ENCODE measurements at places on chromosomes 13 and 19.

- DNase-seq, result no peak
Measured at GRCh38 chr13:44455769-44456168, 82.1 kb downstream of the SERP2 start.

DNA sequence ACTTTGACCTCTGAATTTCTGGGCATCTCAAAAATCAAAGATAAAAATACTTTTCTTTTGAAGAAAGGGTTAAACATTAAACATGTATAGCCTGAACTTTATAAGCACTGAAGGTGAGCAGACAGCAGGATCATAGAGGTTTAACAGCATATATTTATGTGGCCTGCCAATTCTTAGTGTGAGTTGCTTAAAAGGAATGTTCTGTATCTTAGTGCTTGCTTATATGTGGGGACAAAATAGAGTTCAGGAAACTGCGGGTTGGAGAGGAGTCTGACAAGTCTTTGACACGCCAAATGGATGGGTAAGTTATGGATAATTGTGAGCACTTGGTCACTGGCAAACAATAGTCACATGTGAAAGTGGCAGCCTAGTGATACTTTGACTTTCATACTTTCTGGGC is 1419.4 kb upstream of the SPRY2 start:
- DNase-seq, result no peak

GRCh38 chr19:10812902-10813404 is 23.1 kb downstream of the TMED1 start:
- DNase-seq, result peak; percentile 83

DNA sequence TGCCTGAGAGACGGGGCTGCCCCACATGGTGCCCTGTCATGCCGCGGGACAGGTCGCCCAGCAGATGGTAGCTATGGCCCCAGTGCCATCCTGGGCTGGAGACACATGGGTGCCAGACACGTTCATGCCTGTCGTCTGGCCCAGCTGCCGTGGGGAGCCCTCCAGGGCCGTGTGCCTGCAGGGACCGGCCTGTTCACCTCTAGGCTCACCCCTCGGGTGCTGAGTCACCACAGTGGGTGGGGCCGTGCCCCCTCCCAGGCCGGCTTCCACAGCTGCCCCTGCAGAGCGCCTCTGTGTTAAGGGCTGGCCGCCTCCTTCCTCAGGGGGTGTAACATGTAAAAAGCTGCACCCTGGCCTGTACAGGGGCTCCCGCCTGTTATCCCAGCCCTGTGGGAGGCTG is 36.1 kb downstream of the CSNK1G2 start:
- no peak for DNase-seq

- DNase-seq, result no peak
Measured at GRCh38 chr19:19176950-19177349, 6.9 kb upstream of the MEF2B start.

DNA sequence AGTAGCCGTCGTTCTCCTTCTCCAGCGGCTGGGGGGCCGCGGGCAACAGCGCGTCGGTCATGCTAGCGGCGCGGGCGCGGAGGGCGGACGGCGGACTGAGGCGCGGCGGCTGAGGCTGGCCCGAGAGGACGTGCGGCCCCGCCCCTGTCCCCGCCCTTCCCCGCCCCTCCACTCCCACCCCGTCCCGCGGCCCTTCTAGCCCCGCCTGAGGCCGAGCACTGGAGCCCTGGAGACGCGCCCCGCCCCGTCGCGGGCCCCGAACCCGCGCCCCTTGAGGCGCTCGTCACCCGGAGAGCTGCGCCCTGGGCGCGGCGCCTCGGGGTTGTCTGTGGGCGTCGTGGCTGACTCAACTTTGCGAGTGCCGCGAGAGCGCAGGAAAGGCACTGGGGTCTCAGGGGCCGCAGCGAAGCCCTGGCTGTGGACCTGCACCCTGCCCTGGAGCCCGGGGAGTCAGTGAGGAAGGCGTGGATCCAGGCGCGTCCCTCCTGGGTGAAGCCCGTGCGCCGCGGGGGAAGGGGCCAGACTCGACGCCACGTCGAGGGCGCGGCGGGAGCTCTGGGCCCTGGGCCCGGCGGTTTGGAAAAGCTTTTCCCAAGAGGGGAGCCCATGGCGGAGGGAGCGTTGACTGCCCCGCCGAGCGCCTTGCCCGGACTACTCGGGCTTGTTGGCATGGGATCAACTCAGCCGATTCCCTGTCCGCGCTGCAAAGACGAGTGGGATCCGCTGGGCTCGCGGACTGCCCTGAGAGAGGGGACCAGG is at the start of gene RHPN2:
TSS of gene RHPN2 (minus strand) at position 97 of the 759 bp plus-strand sequence. CDS start at position 61, 36 bp downstream.
- DNase-seq, result peak; percentile 55

- DNase-seq, result no peak
Measured at GRCh38 chr19:38503077-38503410, 69.6 kb downstream of the RYR1 start.

DNA sequence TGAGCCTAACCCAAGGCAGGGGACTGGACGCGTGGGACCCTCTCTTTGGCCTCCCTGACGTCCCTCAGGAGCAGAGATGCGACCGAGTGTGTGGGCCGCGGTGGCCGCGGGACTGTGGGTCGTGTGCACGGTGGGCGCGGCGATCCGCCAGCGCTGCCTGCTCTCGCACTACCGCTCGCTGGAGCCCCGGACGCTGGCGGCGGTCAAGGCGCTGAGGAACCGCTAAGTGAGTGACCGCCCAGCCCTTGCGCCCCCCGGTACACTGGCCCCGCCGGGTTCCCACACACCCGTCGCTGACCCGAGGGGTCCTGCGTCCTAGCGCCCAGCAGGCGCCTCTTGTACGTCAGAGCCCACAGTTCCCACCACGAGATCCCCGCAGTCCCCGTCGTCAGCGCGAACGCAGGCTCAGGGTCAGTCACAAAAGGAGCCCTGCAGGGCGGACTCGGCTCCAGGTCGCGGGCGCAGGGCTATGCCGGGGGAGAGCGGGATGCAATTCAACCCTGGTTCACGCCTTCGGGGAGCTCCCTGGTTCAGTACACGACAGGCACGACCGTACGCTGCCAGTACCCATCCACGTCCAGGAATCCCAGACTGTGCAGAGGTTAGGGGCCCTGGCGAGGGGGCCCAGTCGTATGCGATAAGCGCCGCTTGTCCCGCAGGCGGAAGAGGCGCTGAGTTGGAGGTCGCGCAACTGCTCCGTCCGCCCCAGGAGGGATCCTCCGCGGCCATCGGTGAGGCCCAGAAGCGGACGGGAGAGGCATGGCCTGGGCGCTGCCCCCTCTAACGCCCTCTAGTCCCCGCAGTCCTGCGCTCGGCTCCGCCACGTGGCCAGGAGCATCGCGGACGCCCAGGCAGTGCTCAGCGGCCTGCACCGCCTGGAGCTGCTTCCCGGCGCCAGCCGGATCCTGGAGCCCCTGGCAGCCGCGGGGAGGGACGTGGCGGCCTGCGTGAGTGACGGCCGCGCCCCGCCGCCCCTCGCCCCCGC is 3.6 kb upstream of the IFNL2 start:
- DNase-seq, result no peak

- no peak for DNase-seq
Measured at GRCh38 chr19:39797083-39797482, 18.4 kb downstream of the LEUTX start.

DNA sequence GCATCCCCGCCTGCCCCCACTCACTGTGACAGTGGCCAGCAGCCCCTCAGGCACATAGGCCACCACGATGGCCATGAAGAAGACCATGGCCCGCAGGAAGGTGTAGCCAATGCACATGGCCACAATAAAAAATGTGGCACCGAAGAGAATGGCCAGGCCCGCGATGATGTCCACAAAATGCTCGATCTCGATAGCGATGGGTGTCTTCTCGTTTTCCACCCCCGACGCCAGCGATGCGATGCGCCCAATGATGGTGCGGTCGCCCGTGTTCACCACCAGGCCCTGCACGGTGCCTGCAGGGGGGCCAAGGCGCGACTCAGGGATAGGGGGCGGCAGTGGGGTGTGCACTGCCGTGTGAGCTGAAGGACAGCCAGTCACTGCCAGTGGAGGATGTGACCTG is 3.7 kb downstream of the ATP4A start:
- DNase-seq, result no peak

DNA sequence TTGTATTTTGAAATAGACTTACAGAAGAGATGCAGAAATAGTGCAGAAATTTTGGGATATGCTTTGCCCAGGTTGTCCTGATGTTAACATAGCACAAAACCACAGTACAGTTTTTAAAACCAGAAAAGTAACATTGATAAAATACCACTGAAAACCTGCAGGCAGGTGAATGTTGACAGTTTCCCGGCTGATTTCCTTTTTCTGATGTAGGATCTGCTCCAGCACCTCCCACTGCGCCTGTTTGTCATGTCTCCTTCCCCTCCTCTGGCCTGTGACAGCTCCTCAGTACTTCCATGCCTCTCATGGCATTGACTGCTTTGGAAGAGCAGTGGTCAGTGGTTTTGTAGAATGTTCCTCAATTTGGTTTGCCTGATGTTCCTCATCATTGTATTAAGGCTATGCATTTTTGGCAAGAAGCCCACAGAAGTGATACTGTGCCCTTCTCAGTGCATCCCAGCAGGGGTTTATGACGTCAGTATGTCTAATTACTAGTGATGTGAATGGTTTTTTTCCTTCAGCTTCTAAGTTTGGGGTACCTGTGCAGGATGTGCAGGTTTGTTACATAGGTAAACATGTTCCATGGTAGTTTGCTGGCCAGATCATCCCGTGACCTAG is 31.0 kb downstream of the TDRD12 start:
- no peak for DNase-seq

GRCh38 chr13:76719955-76720354 is 166.2 kb downstream of the KCTD12 start:
- DNase-seq, result no peak

DNA sequence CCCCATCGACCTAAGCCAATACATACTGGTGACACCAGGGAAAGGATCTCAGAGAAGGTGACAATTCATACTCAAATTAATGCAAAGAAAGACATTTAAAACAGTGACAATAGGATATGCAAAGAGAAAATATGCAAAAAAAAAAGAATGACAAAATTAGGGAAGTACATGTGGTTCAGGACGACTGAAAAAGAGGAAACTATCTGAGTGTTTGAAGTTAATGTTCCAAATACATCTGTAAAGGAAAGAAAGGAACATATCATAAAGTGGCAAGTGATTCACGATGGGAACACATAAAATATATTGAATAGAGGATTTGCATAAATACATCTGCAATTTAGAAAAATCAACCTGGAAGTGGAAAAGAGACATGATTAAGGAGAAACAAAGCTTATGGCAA is 441.4 kb downstream of the SLITRK5 start:
- DNase-seq, result no peak

DNA sequence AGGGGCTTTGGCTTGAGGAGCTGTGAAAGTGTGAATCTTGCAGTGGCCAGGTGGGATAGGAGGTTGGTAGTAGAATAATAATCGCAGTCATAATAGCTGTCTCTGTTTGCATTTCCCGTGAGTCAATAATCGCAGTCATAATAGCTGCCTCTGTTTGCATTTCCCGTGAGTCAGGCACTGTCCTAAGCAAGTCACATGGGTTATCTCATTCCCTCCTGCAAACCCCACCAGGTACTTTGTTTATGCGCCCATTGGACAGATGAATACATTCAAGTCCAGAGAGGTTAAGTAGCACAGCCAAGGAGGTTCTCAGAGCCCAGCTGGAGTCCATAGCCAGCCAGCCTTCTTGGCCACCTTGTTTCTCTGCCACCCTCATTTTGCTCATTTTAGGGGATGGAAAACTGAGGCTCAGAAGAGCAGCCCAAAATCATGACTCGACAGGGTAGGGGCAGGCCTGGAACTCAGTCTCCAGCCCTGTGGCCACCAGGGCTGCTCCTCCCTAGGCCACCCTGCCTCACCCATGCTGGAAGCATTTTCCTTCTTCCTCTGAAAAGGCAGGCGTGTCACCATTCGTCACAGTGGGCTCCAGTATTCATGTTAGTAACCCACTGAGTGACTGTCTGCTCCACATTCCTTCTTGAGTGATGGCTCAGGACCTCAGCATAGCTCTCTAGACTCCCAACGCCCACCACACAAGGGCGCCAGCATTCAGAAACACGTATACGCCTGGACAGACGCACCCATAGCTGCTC is 206.2 kb downstream of the URI1 start:
- DNase-seq, result no peak

GRCh38 chr13:22596171-22596863 is 584.5 kb upstream of the SGCG start:
- no peak for DNase-seq

DNA sequence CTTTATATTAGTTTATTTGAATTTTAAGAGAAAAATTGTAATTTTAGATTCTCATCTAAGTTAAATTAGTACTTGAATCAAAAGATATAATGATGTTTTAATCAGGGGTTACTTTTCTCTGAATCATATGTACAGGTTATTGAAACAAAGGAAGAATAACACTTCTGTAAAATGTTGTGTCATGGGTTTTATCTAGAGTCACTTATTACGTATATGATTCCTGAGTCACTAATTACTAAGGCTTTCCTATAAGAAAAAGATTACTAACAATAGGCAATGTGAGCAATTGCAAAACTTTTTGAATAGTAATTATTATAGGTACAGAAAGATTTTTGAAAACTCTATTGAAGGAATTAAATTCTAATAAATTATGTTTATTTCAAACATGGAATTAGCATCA is 99.2 kb upstream of the KLF5 start:
- DNase-seq, result no peak

DNA sequence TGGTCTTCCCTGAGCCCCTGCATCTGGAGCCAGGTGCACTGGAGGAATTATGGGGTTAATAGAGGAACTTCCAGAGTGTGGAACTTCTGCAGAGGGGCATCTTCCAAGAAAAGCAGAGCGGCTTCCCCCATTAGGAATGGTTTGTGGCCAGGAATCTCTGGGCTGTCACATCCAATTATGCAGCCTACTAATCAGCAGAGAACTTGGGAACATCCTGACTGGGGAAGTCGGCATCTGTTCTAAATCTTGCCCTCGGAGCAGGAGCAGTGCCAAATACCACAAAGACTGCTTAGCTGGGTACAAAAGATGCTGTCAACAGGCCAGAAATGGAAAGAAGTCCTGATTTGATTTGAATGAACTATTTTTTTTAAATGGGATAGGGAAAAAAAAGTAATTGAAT is 435.1 kb downstream of the ZNF536 start:
- DNase-seq, result no peak

DNA sequence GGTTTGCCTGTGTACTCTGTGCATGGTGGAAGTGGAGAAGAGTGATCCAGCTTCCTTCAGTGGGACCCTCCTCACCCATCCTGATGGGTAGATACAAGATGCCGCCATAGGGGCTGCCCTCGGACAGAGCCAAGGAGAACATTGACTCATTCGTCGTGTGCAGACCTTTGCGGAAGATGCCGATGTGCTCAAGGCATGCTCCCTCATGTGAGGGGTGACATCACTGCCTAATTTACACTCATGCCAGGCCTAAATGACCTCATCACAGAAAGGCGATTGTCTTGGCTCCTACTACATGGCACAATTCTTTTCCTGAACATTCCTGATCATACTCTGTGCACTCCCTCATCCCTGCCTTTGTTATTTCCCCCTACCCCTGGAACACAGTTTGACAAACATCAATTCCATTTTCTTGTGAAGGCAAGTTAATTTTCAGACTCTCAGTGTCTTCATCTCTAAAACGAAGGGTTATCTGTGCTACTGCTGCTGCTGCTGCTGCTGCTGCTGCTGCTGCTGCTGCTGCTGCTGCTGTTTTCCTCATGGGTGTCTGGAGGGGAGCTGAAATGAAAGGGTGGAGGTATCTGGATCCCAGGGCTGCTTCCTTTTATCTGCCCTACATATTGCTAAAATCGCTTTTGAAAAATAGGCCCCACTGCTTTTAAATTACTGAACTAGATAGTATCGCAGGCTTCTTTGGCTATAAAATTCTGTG is 146.5 kb upstream of the ARGLU1 start:
- no peak for DNase-seq

GRCh38 chr13:28753208-28753892 is 34.6 kb upstream of the SLC46A3 start:
- DNase-seq, result peak; percentile 88

GRCh38 chr13:27559719-27560118 is 60.6 kb downstream of the LNX2 start:
- DNase-seq, result no peak

All from RCC 7860 (cell line).